GDM1 (cell line): ENCODE measurements at places on chromosomes 2 and 18.

DNA sequence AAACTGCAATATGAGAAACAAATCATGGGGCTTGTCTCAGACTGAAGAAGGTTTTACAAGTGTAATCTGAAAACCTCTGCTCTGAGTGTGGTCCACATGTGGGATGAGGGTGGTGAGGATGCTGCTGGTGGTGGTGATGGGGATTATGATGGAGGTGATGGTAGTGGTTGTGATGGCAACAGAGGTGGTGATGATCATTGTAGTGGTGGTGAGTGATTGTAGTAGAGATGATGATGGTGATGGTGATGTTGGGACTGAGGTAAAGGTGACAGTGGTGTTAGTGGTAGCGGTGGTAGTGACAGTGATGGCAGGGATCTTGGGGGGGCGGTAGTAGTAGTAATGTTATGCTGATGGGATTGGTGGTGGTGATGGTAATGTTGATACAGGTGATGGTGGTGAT lies 217.8 kb downstream of the ANAPC1 start:
- DNase-seq, result no peak

GRCh38 chr18:2970772-2971659 lies 41.9 kb downstream of the LPIN2 start:
- no peak for DNase-seq

DNA sequence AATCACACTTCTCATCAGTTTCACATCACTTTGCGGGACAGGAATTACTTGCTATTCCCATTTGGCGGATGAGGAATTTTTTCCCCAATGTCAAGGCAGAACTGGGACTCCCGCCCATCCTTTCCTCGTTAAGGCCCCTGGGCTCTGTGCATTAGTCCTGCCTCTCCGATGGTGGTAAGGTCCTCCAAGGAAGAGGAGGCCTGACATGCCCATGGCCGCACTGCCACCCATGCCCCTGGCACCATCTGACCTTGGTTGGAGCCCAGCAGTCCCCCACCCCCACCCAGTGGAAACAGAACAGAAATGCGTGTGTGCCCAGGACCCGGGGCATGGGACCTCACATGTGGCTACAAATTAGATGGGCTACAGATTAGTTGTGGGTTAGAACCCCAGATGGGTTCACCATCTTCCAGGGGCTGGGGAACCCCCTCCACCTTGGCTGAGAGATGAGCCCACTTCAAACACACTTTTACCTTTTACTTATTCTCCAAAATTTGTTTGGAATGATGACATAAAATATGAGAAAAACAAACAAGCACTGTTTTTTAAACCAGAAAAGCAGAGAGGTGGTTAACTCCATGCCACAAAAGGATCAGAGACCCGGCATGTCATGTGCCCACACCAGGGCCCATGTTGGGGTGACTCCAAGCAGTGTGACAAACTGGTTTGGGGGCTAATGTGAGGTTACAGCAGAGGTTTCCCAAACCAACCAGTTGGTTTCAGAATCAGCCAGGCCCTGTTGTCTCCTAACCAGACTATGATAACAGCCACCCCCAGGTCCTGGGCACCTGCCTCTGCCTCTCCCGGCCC lies 11.0 kb upstream of the DUSP2 start:
- no peak for DNase-seq

DNA sequence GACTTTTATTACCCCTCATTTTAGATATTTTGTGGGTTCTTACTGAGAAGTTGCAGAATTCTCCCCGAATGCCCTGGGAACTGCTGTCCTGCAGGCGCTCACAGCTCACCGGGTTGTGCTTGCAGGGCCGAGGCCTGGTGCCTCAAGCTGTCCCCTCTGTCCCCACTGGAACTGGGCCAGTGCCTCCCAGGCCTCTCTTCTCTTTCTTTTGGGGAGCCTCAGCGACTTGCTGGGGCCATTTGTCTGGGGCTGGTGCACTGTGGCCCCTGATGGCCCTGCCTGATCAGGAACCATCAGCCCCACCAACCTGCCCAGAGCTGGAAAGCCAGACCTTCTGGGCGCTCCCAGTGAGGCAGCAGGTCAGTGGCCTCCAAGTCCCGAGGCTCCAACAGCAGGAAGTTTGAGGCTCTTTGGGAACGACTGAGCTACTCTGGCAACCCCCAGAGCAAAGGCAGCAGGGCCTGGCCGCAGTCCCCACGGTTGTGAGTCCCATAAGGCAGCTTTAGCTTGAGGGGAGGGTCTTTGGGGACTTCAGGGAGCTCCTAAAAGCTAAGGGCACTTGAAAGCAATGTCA lies 14.7 kb upstream of the NEU4 start:
- no peak for DNase-seq

DNA sequence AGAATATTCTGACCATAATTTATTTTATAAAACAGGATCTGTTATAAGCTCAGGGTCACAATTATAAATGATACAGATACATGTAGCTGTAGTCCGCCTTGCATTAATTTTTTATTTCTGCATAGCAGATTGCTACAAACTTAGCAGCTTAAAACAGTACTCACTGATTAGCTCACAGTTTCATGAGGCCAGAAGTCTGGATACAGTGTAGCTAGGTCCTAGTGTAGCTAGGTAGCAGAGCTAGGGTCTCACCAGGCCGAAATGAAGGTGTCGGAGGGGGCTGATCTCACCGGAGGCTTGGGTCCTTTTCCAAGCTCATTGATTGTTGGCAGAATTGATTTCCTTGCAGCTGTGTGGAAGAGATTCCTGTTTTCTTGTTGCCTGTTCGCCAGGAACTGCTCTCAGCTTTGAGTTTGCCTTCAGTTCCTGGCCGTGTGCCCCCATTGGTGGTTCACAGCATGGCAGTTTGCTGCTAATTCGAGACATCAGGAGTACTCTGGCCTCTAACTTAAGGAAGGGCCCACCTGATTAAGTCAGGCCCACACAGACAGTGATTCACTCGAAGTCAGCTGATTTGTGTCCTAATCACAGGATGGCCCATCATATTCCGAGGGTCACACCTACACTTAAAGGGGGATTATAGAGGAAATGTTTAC lies 18.4 kb downstream of the NAPG start:
- DNase-seq, result no peak
